ENCODE measurements at places on chromosomes 11 and 22.

GRCh38 chr11:30786256-30787110 is 200.3 kb upstream of the MPPED2 start:
- no peak for DNase-seq

GRCh38 chr22:44074337-44074984 is 50.4 kb downstream of the PARVB start:
- no peak for DNase-seq

DNA sequence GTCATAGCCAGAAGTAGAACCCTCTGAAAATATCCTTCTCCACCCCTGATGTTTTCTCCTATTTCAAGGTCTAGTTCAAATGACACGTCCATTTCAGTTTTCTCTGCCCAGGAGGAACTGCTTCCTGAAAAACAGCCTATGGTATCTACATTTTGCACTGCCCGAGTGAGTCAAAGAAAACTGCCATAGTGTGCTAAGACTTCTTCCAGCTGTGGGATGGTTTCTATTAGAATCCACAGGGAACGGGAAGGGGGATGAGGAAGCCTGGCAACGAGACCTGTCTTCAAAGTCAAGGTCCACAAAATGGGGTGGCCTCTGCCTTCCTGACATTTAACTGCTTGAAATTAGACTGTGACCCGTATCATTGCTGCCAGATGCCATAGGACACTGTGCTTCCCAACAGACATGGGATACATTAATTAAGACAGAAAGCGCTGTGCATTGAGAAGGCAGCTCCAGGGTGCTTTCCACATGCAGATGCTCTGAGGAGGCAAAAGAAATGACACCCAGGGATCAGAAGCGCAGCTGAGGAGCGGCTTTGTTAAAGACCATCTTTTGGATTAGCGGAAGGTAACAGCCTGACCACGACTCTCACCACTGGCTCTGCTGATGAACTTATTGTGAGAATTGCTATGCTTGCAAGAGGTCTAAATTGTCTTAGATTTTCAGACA is 39.4 kb upstream of the NUP50 start:
- no peak for DNase-seq

DNA sequence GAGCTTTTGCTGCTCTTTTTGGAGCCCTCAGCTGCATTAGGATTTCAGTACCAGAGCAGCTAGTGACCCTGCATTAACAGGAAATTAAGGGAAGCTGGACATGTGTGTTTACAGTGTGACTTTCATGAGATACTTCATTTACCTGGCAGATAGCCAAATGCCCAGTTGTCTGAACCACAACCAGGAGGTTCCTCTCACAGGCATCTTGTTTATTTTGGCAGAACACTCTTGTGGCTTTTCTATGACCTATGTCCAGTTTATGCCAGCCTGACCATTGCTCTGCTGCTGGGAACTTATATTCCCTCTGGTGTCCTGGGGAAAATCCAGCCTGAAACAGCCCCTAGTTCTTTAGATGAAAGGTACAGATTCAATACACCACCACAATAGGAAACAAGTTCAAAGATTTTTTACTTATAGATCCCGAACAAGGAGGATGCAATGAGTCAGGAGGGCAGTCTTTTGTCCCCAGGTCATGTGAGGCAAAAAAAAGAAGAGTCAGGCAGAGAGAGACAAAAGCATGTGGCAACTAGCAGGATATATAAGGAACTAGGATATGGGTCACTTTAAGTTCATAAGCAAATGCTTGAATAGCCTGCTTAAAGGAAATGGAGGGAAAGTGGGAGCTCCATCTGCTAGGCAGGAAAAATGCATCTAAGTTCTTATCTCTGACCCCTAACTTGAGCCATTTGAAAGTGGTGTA is 379.3 kb downstream of the INSC start:
- no peak for DNase-seq

GRCh38 chr11:134453441-134453840 is 41.4 kb upstream of the B3GAT1 start:
- no peak for DNase-seq

DNA sequence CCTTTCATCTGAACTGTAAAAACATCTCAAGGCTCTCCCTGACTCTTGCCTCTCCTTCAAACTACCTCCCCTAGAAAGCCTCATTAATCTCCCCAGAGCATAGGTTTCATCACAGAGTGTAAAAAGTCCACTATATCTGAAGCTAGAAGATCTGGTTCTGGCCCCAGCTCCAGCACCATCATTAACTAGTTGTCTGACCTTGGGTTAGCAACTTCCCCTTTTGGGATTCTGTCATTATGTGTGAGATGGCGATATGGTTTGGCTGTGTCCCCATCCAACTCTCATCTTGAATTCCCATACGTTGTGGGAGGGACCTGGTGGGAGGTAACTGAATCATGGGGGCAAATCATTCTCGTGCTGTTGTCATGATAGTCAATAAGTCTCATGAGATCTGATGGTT is 97.3 kb downstream of the KCNC1 start:
- no peak for DNase-seq

DNA sequence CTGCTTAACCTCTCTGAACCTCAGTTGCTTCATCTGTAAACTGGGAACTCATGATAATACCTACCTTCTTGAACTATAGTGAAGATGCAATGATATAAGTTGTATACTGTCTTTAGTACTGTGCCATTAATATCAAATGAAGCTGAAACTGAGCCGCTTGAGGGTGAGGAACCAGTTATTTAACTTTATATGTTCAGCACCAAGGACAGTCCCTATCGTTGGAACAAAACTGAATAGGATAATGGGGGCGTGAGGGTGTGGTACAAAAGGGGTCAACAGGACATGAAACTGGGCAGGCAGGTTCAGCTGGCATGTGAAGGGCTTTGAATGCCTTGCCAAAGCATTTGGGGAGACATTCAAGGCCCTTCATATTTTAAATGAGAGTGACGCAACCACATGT is 112.6 kb downstream of the C11orf91 start:
- no peak for DNase-seq

DNA sequence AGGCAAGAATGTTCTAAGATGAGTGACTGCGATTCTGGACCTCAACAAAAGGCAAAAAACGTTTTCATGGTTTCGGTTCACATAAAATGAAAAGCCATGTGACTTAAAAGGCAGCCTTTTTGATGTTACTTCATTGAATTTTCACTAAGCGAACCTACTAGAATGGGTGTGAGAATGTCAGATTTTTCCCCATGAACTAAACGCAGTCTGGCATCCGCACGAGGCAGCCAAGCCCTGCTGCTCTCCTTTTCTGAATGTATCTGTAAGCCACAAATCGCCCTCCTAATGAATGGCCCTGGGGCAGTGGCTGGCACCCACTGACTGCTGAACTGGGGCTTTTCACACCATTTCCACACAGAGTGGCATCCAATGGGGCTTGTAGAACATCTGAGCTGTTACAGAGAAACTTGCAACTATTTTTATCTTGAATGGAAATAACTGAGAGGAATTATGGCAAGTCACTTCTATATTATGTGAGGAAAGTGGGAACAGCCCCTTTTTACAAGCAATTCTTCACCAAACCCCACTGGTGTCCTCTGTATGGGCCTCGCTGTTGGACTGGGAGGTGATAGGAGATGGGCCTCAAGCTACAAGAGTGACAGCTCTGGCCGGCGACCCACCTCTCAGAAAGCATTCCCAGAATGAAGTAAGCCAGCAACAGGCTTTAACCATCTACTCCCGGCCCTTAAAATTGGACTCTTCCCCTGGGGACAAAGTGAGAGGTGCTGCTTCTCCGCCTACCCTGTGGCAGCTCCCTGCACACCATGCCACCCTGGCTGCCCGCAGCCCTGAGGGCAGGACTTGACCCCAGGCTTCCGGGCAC is 29.4 kb downstream of the PPP2R1B start:
- no peak for DNase-seq

Measured in activated CD4-positive, alpha-beta T cell treated with anti-CD3 and anti-CD28 coated beads, Interleukin-2, amount 50 U/mL, for 4 hours (primary cell).